NCI-H1105 (cell line): ENCODE measurements at places on chromosomes 7 and 10.

- no peak for DNase-seq
Observed at GRCh38 chr10:49053053-49053997, 62.0 kb downstream of the VSTM4 start.

DNA sequence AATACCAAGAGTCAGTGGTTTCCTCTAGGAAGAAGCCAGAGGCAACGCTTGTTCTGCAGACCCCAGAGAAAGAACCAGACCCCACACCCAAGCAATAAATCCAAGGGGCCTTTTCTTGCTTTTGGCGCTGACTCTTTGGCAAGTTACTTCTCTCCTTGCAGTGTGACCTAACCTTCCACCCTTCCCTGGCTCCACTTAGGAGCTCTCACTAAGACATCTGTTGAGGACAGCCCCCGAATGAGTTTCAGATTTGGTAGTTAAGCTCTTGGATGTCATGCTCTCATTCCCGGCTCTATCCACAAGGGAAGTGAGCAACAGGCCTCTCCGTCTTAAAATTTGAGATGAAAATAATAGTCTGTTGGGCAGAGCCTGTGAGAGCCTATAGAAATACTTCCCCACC, 50.6 kb upstream of the FAM204A start:
- DNase-seq, result no peak

- no peak for DNase-seq
Observed at GRCh38 chr7:94943134-94943533, 35.7 kb downstream of the PPP1R9A start.

- no peak for DNase-seq
Observed at GRCh38 chr7:148149730-148150129, 440.8 kb upstream of the C7orf33 start.

GRCh38 chr7:155224116-155224811, 73.4 kb upstream of the INSIG1 start:
- peak; percentile 89 for DNase-seq

- no peak for DNase-seq
Observed at GRCh38 chr10:132784866-132785722, 853 bp downstream of the NKX6-2 start.

GRCh38 chr10:64535131-64535867, 1014.1 kb downstream of the REEP3 start:
- DNase-seq, result no peak

DNA sequence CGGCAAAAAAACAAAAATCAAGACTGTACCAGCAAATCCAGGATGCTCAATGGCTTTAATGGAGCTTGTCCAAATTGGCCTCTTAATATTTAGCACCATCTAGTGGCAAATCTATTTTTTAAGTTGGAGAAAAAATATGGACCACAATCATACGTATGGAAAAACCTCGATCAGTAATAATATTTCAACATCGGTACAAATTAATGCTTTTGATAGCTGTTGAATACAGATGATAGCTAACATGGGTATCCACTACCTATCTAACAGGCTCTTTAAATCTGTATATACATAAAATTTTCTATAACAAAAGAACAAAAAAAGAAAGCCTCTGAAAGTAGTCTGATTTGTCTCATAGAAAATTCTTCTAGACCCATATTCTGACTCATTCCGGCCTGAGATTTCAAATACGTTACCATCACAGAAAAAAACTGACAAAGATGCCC, 29.2 kb downstream of the COA1 start:
- peak; percentile 52 for DNase-seq

- DNase-seq, result no peak
Observed at GRCh38 chr10:113912582-113912981, 58.1 kb downstream of the NHLRC2 start.

DNA sequence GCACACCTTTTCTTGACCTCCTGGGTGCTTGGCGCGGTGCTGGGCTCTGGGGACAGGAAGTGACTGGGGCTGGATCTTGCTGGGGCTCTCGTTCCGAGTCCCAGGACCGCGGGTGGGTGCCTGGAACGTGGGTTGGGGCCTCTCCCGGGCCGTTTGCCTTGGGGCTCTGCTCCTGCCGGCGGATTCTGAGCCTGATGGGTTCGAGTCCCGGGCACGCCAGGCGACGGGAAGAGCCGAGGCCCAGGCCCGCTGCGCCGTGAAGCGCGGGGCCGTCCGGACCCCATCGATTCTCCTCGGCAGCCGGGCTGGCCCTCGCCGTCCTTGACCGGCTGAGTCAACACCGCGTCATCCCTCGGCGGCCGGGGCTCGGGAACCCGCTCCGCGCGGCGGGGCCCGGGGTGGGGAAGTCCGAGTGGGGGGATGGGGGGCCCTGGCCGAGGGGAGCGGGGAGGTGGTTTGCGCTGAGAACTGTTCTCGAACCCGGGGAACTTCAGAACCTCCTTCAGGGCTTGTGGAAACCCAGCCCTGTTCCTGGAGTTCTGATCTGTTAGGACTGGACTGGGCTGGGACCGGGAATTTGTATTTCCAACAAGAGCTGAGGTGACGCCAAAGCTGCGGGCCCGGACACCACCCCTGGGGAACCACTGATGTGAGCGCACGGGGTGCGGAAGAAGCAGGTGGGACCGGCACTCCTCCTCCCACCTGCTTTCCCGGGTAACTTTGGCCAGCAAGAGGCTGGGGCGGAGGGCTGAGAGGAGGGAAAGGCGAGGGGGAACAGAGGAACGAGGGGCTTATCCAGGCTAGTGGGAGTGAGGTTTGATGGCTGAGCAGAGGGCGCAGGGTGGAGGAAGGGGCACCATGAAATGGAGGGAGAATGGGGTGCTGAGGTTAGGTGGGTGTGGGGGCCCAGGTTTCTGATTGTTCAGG, 6.2 kb downstream of the HHEX start:
- DNase-seq, result no peak

DNA sequence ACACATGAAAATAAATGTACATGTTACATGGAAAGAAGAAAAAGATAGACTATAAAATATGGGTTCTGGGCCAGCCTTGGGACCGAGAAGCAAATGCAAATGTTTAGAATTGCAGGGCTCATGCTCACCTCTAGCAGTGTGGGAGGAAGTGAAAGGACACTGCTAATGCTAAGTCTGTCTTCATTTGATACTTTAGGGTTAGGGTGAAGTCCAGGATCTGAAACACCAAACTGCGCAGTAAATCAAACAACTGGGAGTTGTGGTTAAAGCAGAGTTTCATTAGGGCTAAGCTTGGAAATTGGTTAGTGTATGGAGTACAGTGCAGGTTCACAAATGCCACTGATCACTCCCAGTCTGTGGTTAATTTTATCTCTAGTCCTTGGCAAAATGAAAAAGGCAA, 73.2 kb upstream of the PDK4 start:
- DNase-seq, result no peak

- DNase-seq, result no peak
Observed at GRCh38 chr7:102170393-102170970, 116.2 kb upstream of the SH2B2 start.

DNA sequence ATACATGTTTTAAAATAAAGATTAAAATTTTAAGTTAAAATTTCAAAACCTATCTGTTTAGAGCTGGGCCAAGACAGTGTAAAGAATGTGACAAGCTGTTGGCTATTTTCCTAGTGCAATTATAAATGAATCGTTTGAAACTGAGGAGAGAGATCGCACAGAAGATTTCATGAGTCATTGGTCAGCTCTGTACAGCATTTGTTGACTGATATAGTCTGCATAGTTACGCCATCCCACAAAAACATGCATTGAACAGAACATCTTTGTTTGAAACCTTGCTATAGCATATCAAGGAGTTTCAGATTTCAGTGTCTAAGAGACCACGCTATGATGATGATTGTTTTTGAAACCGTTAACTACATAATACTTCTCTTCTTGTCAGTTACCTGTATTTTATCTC, 1.3 kb upstream of the C10orf67 start:
- peak; percentile 1 for DNase-seq

DNA sequence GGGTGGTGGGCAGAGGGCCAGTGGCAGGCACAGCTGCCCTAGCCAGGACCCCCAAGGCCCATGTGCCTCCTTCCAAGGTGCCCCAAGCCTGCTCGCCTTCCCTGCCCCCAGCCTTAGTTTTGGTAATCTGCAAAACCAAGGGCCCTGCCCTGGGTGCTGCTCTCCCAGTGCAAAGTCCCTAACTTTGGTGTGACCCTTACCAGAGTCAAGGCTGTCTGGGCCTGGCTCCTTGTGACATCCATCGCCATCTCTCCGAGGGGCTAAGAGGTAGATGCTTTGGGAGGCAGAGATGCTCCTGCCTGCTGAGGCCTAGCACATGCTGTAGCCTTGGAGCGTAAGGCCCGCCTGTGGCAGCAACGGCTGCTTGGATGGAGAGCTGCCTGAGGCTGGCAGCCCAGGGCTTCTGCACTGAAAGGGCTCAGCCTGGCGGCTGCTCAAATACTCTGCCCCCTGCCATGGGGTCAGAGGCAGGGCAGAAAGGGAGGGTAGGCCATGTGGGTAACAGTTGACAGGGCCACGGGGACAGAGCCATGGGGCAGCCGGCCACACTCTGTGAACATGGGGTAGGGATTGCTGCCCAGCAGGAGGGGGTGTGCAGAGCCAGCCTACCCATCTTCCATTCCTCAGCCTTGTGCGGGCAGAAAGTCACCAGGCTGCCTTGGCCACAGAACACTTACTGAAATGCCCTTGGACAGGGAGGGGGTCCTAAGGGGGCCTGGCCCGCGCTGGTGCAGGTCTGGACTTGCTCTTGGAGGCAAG, 17.9 kb upstream of the MYL7 start:
- DNase-seq, result no peak

DNA sequence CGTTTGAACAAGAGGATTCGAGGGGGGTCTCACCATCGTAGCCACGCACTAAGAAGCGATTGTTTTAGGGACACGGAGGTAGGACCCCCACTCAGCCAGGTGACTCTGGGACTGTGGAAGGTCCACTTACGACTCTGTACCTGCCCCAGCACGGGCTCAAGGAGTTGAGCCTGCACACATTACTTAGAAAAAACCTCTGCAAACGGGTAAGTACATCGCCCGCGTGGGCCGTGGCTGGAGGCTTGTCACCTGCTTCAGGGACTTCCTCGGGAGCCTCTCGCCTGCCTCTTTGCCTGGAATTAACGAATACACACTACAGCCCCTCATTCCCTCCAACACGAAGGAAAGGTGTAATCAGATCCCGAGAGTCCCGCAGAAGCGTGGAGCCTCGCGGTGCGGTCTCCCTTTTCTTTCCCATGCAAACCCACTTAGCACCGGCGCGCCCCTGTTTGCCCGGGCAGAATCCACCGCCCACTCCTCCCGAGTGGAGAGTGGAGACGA, 826 bp downstream of the PODXL start:
- no peak for DNase-seq

GRCh38 chr10:98351831-98352402, 63.1 kb downstream of the PYROXD2 start:
- DNase-seq, result no peak

DNA sequence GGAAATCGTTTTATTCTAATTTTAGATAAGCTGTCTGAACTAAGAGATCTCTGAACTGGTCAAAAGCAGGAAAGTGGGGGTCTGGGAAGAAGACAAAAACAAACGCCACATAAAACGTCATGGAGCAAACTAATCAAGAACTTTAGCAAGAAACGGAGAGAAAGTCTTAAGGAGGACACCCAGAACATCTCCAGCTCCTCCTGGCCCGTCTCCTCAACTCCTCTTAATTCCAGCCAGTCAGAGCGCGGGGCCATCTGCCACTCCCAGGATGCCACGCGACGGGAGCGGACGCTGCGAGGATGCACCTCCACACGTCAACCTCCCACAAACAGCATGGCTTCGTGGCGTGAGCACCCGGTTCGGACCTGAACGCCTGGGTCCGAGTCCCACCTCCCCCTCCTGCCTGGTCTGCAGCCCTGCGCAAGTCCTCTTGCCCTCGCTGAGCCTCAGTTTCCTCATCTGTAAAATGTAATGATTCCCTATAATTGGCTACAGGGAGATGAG, 598 bp downstream of the MMS19 start:
- peak; percentile 32 for DNase-seq

DNA sequence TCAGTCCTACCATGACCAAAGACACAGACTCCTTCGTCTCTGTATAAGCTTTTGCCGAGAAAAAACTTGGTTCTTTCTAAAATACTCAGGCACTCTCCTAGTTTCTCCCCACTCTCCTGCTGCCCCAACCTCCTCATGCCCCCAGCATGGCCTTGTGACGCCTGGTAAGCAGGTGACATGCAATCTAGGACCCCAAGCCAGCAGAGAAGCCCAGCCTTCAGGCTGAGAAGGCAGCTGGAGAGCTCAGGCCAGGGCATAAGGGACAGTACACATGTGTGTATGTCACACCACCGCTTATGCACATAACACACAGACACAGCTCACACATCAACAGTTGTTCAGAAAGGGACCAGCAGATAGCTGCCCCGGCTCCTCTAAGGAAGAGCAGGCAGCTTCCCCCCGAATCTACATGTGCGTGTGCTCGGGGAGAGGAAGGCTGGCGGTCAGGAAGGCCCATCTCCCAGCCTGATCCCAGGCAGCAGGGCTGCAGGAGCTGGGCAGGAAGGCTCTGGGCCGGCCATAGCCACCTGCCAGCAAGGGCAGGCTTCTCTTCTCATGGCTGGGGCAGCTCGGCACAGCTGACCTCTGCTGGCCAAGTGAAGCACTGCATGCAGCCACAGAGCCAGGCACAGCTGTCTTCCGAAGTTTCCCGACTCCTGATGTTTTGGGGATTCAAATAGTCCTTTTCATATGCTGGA, 8.5 kb downstream of the DDX56 start:
- peak; percentile 31 for DNase-seq

GRCh38 chr7:155769701-155770100, 42.6 kb downstream of the SHH start:
- no peak for DNase-seq

DNA sequence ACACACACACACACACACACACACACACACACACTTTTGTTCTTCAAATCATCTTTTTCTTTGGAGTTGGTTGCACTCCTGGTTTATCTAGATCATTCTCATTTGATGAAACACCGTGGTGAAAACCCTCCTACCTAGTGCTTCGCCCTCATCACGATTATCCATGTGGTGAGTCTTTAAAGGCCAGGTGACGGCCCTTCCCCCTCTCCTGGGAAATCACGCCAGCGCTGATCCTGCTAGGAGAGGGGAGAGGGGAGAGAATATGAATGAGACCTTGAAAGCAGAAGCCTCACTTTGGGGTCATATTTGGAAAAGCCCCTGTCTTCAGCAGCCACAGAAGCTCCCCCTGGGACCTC, 103.9 kb upstream of the LRRC4 start:
- DNase-seq, result peak; percentile 58

- DNase-seq, result no peak
Observed at GRCh38 chr10:98659951-98660350, 213.2 kb upstream of the HPS1 start.

- DNase-seq, result no peak
Observed at GRCh38 chr10:93190372-93190771, 116.7 kb downstream of the CYP26A1 start.

- DNase-seq, result no peak
Observed at GRCh38 chr10:123007558-123008354, 839 bp downstream of the IKZF5 start.

DNA sequence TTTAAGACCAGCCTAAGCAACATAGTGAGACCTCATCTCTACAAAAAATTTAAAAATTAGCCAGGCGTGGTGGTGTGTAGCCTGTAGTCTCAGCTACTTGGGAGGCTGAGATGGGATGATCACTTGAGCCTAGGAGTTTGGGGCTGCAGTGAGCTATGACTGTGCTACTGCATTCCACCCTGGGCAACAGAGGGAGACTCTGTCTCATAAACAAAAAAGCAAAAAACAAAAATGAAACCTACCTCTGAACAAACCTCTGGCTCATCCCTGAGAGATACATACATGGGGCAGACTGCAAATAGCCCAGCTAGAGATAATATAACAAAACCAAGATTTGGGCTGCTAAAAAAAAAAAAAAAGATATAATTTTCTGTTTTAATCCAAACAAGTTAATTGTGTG, 19.5 kb downstream of the C10orf67 start:
- DNase-seq, result no peak

- DNase-seq, result peak; percentile 47
Observed at GRCh38 chr7:143361552-143362130, 872 bp downstream of the FAM131B start.
